Calu3 (cell line): ENCODE measurements at places on chromosomes 1 and 21.

DNA sequence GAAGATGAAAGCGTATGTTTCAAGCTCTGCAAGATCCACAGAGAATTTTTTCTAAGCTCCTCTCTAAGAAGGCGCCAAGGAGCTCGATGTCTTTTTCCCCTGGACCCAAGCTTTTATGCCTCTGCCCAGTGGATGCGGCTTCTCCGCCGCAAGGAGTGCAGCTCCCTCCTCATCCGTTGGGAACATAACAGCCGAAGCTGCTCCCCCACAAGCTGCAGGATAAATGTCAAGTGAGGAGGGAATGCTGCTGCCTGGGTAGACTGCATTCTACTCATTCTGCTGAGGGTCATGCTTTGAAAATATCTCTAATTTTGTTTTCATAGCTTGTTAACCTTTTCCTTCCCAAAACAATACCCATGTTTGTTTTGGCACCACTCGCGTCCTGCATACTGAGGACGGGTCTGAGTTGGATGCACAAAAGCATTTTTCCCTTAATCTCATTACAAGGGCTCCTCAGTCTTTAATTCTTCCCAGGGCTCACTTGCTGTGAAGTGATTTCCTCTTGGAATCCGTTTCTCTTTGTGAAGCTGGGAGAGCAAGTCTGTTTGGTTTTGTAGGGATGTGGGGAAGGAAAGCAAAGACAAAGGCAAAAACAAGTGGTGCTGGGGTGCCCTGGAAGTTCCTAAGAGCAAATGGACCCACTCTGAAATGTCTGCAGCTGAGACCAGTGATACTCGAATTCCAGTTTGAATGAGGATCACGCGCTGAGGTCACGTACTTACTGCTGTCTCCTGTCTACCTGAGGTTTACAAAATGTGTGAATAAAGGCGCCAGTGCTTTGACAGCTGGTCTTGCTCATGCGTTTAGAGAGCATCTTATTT, 134.0 kb upstream of the IRF2BP2 start:
- no peak for DNase-seq

DNA sequence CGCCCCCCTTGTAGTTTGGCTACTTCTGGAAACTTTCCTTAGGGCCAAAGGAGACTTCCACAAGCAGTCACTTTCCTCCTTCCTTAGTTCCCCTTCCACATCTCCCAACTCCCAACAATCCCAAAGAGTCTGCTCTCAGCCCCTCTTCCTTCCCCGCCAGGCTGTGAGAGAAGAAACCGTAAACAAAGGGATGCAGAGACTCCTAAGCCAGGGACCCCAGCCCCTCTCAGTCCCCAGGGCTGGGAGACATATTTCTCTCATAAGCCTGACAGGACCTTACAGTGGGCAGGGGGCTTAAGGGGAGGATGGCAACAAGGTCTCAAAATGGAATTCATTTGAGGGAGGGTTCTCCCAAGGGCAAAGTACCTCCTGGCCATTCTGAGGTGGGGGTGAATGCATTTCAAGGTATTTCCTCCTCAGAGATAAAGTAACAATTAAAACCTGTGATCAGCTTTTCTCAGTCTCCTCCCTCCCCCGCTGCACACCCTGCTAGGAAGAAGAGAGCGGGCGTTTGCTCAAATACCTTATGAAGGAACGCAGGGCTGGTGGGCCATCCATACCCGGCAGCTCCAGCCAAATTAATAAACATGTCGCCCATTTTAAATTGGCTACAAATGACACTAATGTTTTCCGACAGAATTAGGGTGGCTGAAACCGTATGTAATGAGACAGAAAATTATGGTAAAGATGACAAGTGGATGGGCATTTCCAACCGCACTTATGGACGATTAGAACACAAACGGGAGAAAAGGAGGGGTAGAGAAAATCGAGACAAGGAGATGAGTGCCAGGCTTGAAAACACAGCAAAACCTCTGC, 4.0 kb downstream of the BARHL2 start:
- no peak for DNase-seq

DNA sequence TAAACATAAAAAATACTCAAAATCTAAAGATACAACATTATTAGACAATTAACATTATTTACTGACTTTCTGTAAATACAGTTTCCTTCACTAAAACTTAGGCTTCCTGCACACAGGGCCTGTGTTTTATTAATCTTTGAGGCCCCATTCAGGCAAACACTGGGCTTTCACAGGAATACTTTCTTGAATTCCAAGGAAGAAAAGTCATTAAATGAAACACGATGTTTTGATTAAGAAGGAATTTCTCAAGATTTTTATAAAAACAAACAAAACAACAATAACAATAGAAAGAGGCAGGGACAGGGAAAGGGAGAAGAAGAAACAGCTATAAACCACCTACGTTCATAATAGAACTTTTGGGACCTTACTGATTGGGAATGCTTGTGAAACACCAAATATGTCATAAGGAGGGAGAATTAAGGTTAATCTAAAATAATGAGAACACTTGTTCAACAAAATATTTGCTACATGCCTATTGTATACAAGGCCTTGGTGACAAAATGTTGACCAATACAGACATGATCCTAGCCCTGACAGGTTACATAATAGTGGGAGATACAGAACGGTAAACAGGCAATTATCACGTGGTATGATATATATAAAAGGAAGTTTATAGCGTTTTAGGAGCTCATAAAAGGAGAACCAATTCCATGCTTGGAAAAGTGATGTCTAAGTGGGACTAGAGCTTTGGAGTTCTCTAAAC, 3.6 kb downstream of the DDAH1 start:
- DNase-seq = no peak

DNA sequence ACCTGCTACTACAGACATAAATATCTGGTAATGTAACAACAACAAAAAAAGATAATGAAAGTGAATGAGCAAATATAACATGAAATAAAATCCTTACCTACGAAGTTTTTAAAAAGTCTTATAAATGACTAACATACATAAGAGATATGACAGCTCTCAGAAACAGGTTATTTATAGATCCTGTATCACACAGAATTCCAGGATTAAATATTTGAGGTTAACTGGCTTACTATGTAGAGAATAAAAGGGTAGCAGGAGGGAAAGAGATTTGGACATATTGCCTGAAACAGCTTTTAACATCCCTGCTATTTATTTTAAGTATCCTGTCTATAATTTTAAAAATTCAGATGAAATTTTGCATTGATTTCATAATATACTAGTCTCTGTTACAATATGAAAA, 16.3 kb downstream of the MYSM1 start:
- DNase-seq = no peak

GRCh38 chr1:156750191-156750672, 1.2 kb downstream of the HDGF start:
- peak; percentile 64 for DNase-seq

- DNase-seq = no peak
These were observed 2.3 kb upstream of the RGSL1 start for GRCh38 chr1:182447660-182448059.

DNA sequence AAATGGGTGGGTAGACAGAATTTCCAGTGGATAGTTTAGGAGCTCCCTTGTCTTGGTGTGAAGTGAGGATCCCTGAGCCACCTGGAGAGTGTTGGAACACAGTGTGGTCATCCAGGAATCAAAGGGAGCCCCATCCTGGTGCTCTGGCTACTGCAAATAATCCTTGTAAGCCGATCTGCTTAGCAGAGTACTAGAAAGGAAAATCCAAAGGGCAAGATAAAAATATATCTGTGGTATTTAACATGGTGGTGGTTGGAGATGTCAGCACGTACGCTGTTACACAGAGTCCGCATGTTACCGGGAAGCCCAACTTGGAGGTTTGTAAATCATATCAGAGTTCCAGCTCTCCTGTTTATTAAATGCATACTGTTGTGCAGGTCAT, 39.0 kb downstream of the VANGL1 start:
- DNase-seq = no peak

- DNase-seq = no peak
These were observed 1.9 kb downstream of the LHX4 start for GRCh38 chr1:180231936-180232335.

DNA sequence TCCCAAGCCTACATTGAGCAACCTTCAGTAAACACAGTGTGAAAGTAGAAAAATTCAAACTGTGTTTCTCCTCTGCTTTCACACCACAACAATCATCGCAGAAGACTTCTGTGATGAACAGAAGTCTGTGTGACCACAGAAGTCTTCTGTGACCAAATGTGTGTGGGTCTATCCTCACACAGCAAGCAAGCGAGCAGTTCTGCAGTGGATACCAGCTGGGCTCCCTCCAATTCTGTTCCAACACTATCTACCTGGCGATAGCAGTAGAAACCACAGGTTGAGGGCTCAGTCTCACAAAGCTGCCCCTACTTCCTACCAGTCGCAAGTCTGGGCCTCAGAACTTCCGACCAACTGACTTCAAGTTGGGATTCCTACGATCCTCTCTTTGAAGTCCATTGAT, 21.0 kb upstream of the RAP1A start:
- no peak for DNase-seq

GRCh38 chr1:9420835-9421532, 118.3 kb upstream of the SLC25A33 start:
- no peak for DNase-seq

DNA sequence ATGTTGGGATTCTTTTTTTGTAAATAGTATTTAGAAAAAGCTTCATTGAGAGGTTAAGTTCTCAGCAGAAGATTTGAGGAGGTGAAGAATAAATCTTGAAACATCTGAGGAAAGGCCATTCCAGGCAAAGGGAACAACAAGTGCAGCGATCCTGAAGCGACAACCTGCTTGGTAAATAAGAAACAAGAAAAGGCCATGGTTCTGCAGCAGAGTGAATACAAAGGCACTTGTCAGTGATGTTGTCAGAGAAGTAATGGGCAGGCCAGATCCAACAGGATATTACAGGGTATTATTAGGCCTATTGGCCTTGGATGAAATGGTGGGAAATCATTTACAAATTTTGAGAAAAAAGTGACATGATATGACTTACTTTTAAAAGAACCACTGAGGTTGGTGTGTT, 960.0 kb downstream of the PLA2G4A start:
- DNase-seq = no peak

DNA sequence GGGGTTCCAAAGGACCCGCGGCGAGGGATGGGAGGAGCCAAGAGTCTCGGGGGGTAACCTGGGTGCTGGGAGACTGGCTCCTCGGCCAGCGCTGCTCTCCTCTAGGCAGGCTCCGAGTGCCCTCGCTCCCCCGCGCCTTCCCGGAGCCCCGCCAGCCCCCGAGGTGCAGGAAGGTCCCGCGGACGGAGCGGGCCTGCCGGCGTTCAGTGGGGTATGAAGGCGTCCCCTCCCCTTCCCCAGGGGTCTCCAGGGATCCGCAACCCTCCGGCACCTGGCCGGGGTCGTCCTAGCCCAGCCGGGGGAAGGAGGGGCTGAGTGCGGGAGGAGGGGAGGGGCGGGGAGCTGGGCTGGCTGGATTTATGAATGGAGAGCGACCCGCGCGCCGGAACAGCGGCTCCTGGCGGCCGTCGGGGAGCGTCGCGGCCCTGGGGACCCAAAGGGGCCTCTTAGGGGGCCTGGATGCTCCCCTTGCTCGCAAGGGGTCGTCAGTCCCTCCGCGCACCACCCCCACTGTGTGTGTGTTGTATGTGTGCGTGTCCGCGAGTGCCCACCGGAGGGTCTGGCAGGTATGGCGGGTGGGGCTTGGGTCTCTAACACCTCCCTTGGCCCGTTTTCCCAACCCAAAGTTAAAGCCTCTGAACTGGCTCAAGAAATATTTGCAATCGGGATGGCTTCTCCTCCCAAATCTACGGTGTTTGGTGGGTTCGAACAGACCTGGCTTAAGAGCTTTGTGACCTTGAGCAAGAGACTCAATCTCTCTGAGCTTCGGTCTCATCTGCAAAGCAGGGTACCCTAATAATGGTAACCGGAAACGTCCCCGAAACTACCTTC, 642 bp downstream of the HCRTR1 start:
- peak; percentile 69 for DNase-seq

GRCh38 chr21:34344584-34344983, 19.2 kb upstream of the KCNE2 start:
- no peak for DNase-seq

- DNase-seq = no peak
These were observed 34.6 kb upstream of the FHAD1 start for GRCh38 chr1:15212216-15212953.

DNA sequence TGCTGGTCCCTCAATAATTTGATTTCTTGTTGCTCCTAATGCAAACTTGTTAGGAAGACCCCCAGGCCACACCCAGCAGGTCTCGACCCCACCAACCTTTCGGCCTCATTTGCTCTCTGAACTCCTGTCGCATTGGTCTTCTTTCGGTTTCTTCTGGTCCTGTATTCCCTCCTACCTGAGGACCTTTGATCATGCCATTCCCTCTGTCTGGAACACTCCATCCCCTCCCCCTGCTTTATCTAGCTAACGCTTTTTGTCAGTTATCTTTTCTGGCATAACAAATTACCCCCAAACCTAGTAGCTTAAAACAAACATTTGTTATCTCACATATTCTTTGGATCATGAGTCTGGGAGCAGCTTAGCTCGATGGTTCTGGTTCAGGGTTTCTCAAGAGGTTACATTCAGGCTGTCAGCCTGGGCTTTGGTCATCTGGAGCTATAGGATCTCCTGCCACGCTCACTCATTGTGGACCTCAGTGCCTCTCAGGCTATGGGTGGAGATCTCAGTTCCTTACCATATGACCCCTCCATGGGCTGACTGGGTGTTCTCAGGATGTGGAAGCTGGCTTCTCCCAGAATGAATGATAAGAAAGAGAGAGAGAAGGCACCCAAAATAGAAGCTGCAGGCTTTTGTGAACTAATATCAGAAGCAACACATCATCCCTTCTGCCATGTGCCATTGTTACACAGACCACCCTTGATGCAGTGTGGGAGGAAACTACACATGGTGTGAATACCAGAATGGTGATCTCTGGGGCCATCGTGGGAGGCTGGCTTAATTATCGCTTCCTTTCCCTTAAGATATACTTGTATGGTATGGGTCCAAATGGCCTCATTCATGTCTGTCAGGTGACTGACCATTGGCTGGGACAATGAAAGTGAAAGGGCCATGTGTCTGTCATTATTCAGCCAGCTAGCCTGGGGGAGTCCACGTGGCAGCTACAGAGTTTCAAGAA, 29.1 kb upstream of the BCAR3 start:
- DNase-seq = no peak

DNA sequence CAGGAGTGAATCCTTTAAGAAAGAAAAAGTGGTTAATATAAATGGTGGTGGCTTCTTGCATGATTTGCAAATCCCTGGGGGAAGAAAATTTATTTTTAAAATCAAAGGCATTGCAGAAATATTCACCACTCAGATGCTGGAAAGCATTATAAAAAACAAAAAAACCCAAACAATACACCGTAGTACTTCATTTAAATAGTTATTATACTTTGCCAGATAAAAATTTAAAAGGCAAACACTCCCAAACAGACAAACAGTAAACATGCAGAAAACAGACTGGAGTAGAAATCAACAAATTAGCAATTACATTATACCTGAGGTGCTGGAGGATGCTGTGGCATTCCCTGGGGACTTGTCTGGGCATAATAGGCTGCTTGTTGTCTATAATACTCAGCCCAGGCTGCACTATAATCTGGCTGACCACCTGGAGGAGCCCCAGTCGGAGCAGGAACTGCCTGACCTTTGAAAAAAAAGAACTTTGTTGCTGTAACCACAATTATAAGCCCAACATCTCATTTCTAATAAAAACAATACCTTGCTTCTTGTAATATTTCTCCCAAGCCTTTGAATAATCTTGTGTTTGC, 29.9 kb downstream of the FUBP1 start:
- DNase-seq = peak; percentile 23

GRCh38 chr1:230938924-230939368, 39.7 kb downstream of the TTC13 start:
- no peak for DNase-seq
